ENCODE measurements at places on chromosomes 4 and X. TPM values are rescaled to one million over a fixed set of nuclear protein-coding genes. Genes with fewer than 3 reads are reported as not detected.

GRCh38 chr4:117831060-117831683 lies 203.1 kb upstream of the NDST3 start:
- DNase-seq, result no peak
- H3K4me3 ChIP-seq, result no peak overlapping the region
- no peaks in the 10 kb centered on the region for H3K36me3 ChIP-seq

DNA sequence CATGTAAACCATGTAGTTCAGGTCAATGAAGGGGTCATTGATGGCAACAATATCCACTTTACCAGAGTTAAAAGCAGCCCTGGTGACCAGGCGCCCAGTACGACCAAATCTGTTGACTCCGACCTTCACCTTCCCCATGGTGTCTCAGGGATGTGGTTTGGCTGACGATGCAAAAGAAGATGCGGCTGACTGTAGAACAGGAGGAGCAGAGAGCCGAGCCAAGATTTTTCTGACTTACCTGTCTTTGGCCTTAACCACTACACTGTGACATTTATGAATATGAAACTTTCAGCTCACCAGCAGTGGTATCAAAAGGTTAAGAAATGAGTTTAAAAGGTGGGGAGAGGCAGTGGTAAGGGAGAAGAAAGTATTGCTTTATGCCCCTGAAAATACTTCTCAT lies 309.8 kb downstream of the BCOR start:
- H3K4me3 ChIP-seq, result no peak overlapping the region
- H3K27me3 ChIP-seq, result no peaks in the 10 kb centered on the region
- H3K36me3 ChIP-seq, result no peaks in the 10 kb centered on the region
- no peak for DNase-seq
- H3K27ac ChIP-seq, result no peak overlapping the region

GRCh38 chr4:56575820-56576429 lies 70.3 kb downstream of the ARL9 start:
- no peaks in the 10 kb centered on the region for H3K4me1 ChIP-seq
- H3K4me3 ChIP-seq, result no peak overlapping the region
- peaks cover 6% of the 10 kb centered on the region for H3K27me3 ChIP-seq
- no peak for DNase-seq
- H3K27ac ChIP-seq, result no peak overlapping the region

- no peak overlapping the region for H3K27ac ChIP-seq
- no peak for DNase-seq
- no peak overlapping the region for H3K4me3 ChIP-seq
- H3K36me3 ChIP-seq, result no peaks in the 10 kb centered on the region
- H3K4me1 ChIP-seq, result no peaks in the 10 kb centered on the region
These were observed 16.0 kb upstream of the SEPTIN6 start for GRCh38 chrX:119708936-119709335.

DNA sequence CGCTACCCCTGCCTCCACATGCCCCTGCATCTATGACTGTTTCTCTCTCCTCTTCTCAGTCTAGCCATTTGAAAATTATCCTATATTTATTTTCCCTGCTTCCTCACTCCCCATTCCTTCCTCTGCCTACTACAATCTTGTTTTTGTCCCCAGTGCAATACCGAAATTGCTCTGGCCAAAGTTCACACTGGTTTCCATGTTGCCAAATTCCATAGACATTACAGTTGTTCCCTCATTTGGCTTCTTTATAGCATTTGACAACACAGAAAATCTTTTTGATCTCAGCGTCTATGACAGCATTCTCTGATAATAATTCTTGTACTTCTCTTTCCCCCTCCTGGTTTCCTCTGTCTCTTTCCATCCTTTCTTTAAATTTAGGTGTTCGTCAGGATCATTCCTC lies 99.4 kb downstream of the GPR82 start:
- H3K27me3 ChIP-seq, result no peaks in the 10 kb centered on the region
- H3K36me3 ChIP-seq, result peaks cover 2% of the 10 kb centered on the region
- DNase-seq, result no peak
- H3K4me1 ChIP-seq, result no peaks in the 10 kb centered on the region

GRCh38 chrX:3435057-3435456 lies 88.6 kb upstream of the MXRA5 start:
- no peaks in the 10 kb centered on the region for H3K4me1 ChIP-seq
- no peak overlapping the region for H3K27ac ChIP-seq
- no peak for DNase-seq
- H3K4me3 ChIP-seq, result no peak overlapping the region
- no peaks in the 10 kb centered on the region for H3K36me3 ChIP-seq
- H3K27me3 ChIP-seq, result no peaks in the 10 kb centered on the region

- no peak for DNase-seq
- H3K27ac ChIP-seq, result no peak overlapping the region
- peaks cover 1% of the 10 kb centered on the region for H3K36me3 ChIP-seq
- no peak overlapping the region for H3K4me3 ChIP-seq
- no peaks in the 10 kb centered on the region for H3K4me1 ChIP-seq
These were observed 21.4 kb downstream of the SOD3 start for GRCh38 chr4:24816797-24817196.

GRCh38 chr4:101306764-101307615 lies 40.3 kb downstream of the PPP3CA start:
- H3K4me1 ChIP-seq, result peaks cover 27% of the 10 kb centered on the region
- DNase-seq, result no peak
- peak overlapping the region; percentile 83 for H3K4me3 ChIP-seq
- H3K27me3 ChIP-seq, result no peaks in the 10 kb centered on the region

DNA sequence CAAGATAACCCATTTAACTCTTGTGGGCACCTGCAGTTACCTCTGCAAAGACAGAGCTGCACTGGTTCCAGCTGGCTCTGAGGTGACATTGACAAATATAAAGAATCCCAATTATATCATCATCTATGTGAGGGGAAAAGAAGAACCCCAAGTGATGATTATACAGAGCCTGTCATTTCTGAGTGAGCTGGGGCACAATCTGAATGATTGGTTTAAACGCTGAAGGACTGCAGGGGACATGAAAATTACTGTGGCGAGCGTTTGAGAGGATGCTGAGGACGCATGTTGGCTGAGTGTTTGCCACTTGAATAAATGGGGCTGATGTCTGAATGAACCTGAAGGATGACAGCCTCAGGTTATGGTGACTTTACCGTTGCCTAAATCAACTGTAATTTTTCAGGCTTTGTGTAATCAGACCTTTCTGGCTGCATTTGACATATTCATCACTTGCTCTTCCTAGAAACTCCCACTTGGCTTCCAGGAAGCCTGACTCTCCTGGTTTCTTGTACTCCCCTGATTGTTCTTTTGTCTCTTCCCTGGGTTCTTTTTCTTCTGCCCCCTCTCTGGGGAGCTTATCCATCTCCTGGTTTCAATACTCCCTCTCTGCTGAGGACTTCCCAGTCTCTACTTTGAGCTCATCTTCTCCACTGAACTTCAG lies 4.1 kb upstream of the HSD17B10 start:
- H3K4me3 ChIP-seq, result no peak overlapping the region
- H3K4me1 ChIP-seq, result peaks cover 51% of the 10 kb centered on the region
- DNase-seq, result no peak
- peaks cover 2% of the 10 kb centered on the region for H3K36me3 ChIP-seq

DNA sequence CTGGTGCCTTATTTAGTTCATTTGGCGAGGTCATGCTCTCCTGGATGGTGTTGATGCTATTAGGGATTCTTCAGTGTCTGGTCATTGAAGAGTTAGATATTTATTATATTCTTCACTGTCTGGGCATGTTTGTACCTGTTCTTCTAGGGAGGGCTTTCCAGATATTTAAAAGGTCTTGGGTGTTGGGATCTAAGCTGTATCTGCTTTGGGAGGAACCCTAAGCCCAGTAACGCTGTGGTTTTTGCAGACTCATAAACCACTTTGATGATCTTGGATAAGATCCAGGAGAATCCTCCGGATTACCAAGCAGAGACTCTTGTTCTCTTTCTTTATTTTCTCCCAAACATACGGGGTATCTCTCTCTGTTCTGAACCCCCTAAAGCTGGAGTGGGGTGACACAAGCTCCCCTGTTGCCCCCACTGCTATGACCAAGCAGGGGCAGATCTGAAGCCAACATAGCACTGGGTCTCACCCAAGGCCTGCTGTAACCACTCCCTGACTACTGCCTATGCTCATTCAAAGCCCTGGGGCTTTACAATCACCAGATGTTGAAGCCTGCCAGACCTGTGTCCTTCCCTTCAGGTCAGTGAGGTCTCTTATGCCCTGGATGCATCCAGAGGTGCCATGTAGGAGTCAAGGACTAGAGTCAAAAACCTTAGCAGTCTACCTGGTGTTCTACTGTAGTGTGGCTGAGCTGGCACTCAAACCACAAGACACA lies 187.6 kb downstream of the GUCY2F start:
- no peak overlapping the region for H3K4me3 ChIP-seq
- no peaks in the 10 kb centered on the region for H3K36me3 ChIP-seq
- no peak for DNase-seq
- H3K27me3 ChIP-seq, result peaks cover 37% of the 10 kb centered on the region
- no peak overlapping the region for H3K27ac ChIP-seq
- no peaks in the 10 kb centered on the region for H3K4me1 ChIP-seq

GRCh38 chr4:92232566-92232965 lies 71.2 kb upstream of the GRID2 start:
- no peaks in the 10 kb centered on the region for H3K36me3 ChIP-seq
- no peaks in the 10 kb centered on the region for H3K27me3 ChIP-seq
- H3K27ac ChIP-seq, result no peak overlapping the region
- no peaks in the 10 kb centered on the region for H3K4me1 ChIP-seq
- DNase-seq, result no peak
- H3K4me3 ChIP-seq, result no peak overlapping the region

DNA sequence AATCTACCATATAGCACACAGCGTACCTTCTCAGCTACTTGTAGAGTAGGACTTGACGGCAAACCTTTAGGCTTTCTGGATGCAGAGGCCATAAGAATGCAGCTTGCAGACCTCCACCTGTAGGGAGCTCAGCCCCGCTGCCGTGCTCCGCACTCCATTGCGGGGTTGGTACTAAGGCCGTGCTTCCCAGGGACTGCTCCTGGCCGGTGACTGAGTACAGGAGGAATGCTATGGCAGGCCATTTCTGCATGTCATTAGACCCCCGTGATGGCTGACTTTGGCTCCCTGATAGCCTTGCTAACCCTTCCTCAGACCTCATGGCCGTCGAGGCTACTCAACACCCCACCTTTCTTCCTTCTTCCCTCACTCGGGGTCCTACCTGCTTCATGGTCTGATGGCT lies 26.4 kb downstream of the TIGD2 start:
- H3K27me3 ChIP-seq, result no peaks in the 10 kb centered on the region
- H3K36me3 ChIP-seq, result no peaks in the 10 kb centered on the region
- H3K27ac ChIP-seq, result no peak overlapping the region
- H3K4me3 ChIP-seq, result no peak overlapping the region
- no peak for DNase-seq

DNA sequence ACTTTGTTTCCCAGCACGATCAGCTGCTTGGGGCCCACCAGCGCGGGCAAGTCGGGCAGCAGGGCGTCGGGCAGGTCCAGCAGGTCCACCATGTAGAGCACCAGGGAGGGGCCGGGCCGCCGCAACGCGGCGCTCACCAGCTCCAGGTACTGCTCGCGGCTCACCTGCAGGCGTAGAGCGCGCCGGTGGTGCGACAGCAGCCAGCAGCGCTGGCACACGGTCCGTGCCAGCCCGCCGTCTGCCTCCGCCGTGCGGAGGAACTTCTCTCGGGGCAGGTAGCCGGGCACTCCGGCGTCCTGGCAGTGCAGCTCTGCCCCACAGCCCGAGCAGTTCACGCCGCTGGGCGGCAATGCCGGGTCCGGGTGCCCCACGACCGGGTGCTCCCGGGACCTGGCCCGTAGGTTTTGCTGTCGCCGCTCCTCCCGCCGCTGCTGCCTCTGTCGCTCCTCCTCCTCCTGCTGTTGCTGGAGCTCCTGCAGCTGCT lies 527 bp downstream of the NOA1 start:
- H3K36me3 ChIP-seq, result peaks cover 50% of the 10 kb centered on the region
- H3K27me3 ChIP-seq, result no peaks in the 10 kb centered on the region
- DNase-seq, result peak; percentile 60
- H3K4me1 ChIP-seq, result peaks cover 62% of the 10 kb centered on the region

- H3K27ac ChIP-seq, result peak overlapping the region; percentile 93
- peaks cover 50% of the 10 kb centered on the region for H3K4me1 ChIP-seq
- no peaks in the 10 kb centered on the region for H3K27me3 ChIP-seq
- peak overlapping the region; percentile 54 for H3K4me3 ChIP-seq
- H3K36me3 ChIP-seq, result peaks cover 28% of the 10 kb centered on the region
These were observed 6.8 kb downstream of the PDS5A start for GRCh38 chr4:39970671-39971640.

DNA sequence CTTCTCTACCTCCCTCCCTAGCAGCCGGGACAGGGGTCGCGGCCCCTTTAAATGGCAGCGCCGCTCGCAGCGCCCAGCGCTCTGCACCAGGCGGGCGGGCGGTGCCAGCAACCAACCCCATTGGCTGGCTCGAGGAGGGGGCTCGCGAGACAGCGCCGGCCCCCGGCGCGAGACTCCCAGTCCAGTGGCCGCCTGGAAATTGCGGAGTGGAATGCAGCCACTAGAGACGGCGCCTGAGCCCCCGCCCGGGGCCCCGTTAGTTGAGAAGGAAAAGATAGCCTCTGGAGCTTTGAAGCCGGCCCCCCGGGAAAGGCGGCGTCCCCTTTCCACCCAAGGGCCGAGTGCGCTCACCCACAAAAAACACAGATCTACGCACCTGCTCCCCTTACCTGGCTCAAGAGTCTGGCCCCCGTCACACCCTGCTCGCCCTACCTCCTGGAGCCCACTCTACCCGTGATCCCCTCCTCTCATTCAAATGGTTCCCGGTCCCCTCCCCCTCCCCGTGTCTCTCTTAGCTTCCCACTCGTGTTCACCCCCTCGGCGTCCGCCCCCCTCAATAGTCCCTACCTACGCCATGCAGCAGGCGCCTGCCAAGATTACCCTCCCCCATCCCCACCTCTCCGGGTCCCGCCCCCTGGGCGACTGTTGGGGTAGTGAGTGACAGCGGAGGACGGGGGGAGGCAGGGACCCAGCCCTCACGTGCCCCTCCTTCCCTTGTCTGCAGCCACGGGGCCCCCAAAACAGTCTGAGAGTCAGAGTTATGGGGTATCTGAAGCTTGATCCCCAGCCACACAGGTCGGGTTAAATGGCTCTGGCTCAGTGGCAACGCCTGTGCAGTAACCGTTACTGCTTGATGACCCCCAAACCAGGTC lies at the start of gene ZMYM3:
Gene ZMYM3 (minus strand): TSS at position 49 of the 872 bp plus-strand sequence. CDS start 885 bp downstream, outside the sequence.
- H3K27ac ChIP-seq, result peak within 1 kb of the TSS; percentile 87
- no peaks in the 10 kb centered on the region for H3K27me3 ChIP-seq
- H3K4me1 ChIP-seq, result peaks cover 39% of the 10 kb centered on the region
- H3K4me3 ChIP-seq, result peak within 1 kb of the TSS; percentile 87
- peak; percentile 82 for DNase-seq

GRCh38 chr4:6991771-6992557 lies 51.2 kb upstream of the TADA2B start:
- no peaks in the 10 kb centered on the region for H3K36me3 ChIP-seq
- DNase-seq, result no peak
- H3K4me1 ChIP-seq, result peaks cover 46% of the 10 kb centered on the region
- no peak overlapping the region for H3K4me3 ChIP-seq
- H3K27ac ChIP-seq, result no peak overlapping the region

DNA sequence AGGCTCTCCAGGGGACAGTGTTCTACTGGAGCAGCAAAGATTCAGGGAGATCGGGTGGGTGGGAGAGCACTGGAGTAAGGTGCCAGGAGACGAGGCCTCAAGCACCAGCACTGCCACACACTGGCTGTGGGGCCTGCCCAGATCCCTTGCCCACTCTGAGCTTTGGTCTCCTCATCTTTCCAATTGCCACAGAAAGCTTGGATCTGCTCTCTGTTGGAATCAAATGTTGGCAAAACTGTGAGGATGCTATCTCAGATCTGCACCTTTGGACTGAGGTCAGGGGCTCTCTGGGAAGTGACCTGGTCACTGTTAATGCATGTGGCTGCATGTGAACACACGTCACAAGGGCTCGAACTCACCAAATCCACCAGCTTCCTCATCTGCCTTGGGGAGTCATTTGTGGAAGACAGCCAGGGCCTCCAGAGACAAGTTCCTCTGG lies 1.3 kb downstream of the RIPPLY1 start:
- no peaks in the 10 kb centered on the region for H3K36me3 ChIP-seq
- no peak overlapping the region for H3K27ac ChIP-seq
- no peak overlapping the region for H3K4me3 ChIP-seq
- DNase-seq, result no peak

The STK26 gene
- 57.9 TPM for total RNA-seq

The PNMA5 gene
- total RNA-seq, result 0.16 TPM

The FTHL17 gene
- total RNA-seq, result not detected

The STPG2 gene
- total RNA-seq, result not detected

All from activated T-cell treated with anti-CD3 and anti-CD28 coated beads, Interleukin-2, amount 50 U/mL, for 72 hours (primary cell).